ENCODE measurements at places on chromosomes 11 and 22.

DNA sequence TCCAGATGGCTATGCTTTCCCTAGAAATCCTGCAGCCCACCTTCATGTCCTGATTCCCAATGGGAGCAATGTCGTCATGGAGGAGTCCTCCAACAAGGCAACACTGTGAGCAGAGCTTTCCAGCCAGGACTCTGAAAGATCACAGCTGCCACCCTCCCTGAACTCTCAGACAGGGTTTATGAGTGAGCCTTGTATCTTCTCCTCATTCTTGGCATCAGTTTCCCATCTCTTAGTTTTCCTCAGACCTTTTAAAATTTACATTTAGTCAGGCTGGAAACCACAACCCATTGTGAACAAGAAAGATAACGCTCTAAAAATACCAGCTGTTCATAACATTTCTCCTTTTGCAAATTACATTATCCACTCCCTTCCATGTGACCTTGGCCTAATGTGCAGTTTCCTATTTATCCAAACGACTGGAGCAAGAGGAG is 15.6 kb upstream of the LYVE1 start:
- DNase-seq = no peak

DNA sequence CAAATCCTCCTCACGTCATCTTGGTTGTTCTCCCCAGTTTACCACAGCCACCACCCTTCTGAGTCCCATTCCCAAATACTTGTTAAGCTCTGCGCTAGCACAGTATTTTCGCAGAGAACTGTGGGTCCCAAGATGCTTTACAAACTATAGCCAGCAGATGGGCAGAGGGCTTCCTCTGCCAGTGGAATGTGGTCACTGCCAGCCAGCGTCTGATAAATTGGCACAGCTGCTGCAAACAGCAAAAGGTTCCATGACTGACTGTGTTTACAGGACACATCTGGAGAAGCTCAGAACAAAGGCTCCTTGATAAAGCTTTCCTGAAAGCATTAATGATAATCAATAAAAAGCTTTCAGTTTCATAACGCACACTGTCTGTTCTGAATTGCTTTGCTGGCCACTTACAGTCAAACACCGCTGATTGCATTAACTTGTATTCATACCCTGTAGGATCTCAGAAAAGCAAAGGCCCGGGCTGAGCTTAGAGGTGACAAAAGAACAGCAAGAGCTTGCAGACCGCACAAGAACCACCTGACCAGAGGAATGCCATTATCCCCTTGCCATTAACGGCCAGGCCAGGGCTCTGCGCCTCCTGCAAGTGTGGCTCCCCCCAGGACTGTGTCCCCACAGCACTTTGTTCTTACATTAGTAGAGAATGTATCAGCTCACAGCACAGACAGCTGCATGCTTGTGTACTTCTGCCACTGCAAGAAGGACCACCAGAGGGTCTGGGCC is 120.6 kb downstream of the MICAL3 start:
- DNase-seq = no peak

- no peak for DNase-seq
Measured at GRCh38 chr11:130209128-130209932, 49.7 kb downstream of the ST14 start.

- DNase-seq = peak; percentile 73
Measured at GRCh38 chr11:12893787-12894672, 115.1 kb upstream of the RASSF10 start.

DNA sequence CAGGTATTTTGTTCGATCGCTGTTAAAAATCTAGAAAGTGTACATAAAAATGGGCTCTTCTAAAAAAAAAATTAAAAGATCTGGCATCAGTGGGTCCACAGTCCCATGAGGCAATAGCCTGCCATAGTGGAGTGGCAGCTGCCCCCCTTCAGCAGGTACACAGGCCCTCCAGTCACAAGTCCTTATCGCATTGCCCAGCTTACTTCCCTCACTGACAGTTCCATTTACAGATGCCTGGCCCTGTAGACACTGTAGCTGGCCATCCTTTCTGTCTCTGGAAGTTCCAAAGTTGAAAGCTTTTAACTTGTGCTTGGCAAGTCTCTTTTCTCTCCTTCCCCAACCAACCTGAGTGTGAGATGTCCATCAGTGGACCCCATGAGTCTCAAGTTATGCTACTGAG is 11.4 kb downstream of the ZNRF3 start:
- DNase-seq = no peak

DNA sequence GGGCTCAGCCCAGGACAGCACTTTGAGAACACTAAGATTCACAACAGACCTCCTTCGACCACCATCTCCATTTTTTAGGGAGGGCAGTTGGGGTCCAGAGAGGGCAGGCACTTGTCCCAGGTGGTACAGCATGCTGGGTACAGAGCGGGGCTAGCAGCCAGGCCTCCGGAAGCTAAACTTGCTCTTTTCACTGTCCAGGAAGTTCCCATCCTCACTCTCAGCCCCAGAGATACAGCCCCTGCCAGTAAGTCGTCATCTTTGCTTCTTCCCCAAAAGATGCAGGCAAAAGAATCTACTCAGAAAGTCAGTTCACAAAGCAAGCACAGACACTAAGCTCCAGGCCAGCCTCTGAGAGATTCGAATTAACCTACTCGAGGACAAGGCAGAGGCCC is 6.7 kb upstream of the RAB3IL1 start:
- no peak for DNase-seq

DNA sequence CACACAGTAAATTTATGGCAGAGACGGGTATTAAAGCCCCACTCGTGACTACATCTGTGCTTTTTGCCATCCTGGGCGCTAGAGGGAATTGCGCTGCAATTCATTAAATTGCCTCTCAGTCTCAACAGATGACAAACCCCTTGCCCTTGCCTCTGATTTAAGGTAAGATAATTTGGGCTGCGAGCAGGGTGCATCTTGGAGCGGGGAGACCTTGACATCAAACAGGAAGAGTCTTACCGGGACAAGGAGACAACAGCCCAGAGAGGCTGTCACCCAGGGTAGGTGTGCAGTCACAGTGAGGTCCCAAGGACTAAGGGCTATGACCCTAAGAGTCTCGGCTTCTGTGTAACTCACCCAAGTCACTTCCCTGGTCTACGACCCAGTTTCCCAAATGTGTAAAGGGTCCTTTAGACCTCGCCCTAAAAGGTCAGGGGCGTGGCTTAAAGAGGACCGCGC is 449 bp upstream of the TOM1 start:
- peak; percentile 36 for DNase-seq

DNA sequence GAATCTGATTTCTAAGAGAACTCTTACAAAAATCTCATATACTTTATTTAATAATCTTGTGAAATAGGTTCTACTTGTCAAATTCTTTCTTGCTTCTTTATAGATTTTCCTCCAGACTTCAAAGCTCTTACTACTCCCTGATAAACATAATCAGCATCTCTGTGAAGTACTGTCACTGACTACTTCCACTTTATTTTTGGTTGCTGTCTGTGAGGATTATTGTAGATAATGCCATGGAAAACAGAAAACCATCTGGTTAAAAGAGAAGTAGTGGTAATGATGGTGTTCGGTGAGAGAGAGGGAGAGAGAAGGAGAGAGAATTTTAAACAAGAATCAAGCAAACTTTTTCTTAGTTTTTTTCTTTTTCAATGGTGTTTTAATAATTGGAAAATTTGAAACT is 152.3 kb downstream of the TMEM135 start:
- no peak for DNase-seq

GRCh38 chr22:30205281-30206115 is 41.1 kb downstream of the LIF start:
- no peak for DNase-seq

- DNase-seq = no peak
Measured at GRCh38 chr11:102225689-102226568, 91.4 kb upstream of the BIRC3 start.

GRCh38 chr11:83583757-83584366 is 297.7 kb upstream of the CCDC90B start:
- DNase-seq = no peak

GRCh38 chr11:28903716-28904115 is 795.5 kb downstream of the METTL15 start:
- no peak for DNase-seq

GRCh38 chr22:42803389-42803788 is 53.7 kb downstream of the ARFGAP3 start:
- no peak for DNase-seq

GRCh38 chr22:42959576-42960509 is 55.1 kb downstream of the PACSIN2 start:
- DNase-seq = no peak

DNA sequence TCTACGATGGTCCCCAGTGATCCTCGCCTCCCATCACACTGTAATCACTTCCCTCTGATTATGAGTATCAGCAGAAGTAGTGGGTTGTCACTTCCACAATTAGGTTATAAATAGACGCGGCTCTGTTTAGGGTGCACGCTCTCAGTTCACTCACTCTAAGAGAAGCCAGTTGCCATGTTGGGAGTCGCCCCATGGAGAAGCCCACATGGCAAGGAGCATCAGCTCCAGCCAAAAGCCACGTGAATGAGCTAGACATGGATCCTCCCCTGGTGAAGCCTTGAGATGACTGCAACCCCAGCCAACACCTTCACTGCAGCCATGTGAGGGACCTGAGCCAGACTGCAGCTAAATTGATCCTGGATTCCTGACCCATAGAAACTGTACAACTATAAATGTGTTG is 26.4 kb upstream of the MYOD1 start:
- DNase-seq = no peak

DNA sequence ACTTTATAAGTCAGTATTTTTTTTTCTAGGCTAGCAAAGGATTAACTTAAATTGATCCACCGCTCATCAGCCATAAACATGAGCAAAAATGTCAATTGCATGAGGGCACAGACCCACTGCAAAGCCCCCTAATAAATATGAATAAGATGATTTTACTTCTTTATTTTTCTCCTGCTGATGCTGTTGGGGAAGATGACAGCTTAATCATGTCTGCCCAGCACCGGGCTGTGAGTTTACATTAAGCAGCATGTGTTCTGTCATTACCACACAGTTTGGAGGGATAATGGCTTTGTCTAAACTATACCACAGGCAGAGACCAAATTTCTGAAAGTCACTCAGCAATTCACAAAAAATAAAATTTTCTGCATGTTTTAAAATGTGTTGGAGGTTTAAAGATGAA is 346.3 kb downstream of the LRRC4C start:
- DNase-seq = no peak

DNA sequence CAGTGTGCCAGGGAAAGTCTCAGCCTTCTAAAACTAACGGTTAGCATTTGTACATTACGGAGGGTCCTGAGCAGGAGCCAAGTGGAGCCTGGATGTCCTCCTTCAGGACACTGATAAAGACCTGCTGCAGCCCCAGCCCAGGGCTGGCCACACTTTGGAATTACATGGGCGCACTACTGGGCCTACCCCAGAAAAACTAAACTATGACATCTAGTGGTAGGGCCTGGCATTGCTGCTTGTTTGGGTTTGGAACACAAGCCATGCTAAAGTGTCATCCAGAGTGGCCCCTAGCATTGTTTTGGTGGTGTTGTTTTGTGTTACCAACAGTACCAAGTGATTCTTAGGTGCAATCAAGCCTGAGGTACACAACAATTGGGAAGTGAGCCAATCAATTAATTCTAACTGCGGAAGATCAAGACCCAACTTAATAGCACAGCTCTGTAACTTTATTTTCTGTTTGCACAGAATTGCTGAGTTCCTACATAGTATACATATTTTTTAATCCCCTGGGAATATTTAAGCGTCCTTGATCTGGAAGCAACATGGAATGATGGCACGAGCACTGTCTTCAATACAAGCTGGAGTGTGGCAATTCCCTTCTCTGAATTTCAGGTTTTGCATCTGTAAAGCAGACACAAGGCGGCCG is 340.7 kb downstream of the LARGE1 start:
- no peak for DNase-seq
